Midbrain (tissue), 1 donor: ENCODE measurements at places on chromosomes 5 and 9.
A peak's percentile ranks its signal among the peaks of the same experiment; 100 is the strongest.

DNA sequence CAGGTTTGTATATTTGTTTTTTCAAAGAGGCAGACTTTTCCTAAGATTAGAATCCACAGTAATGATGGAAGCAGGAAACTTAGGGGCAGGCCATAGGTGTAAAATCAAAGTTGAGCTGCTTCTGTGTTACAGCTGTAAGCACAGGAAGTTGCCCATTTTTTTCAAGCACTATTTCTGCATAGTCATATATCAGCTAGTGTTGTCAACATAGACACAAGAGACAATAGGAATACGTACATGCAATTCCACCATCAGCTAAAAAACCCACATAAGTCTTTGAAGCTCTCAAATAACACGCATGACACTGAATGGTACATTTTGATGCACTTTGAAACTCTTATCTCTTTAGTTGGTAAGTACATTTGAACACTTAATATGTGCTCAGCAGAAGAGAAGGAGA is 20.2 kb upstream of the SMIM15 start:
- no peak for DNase-seq

GRCh38 chr5:177607452-177608192 is 7.7 kb downstream of the B4GALT7 start:
- DNase-seq: peak; percentile 67

DNA sequence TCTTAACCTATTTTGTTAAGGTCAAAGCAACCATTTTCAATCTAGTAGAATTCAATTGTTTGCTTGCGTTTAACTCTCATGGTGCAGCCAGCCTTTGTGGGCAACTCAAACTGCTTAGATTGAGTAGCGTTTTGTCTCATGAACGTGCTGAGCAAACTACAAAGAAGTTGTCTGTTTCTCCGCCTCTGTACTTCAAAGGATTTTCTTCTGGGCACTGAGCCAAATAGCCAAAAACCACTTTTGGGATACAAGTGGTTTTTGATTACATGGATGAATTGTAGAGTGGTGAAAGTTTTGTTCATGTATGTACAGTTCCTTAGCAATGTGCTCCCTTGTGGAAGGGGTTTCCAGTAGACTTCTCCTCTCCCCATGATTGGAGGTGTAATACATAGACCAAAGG is 122.9 kb downstream of the CFAP90 start:
- DNase-seq: no peak

DNA sequence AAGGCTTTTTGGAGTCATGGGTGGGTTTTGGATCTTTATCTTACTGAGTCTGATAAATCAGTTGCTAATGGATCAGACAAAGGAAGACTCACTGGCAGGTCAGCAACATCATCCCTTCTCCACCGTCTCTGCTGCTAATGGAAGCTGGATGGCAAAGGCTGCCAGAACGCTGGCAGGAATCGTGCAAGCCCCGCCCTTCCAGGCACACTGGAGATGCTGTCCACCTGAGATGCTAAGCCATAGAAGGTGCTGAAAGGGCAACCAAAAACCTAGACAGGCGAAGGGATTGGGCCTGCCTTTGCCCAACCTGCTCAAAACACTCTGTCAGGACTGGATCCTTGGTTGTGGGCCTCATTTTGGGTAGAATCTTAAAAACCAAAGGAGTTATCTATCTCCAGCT is 139.5 kb upstream of the FSTL4 start:
- DNase-seq: no peak

DNA sequence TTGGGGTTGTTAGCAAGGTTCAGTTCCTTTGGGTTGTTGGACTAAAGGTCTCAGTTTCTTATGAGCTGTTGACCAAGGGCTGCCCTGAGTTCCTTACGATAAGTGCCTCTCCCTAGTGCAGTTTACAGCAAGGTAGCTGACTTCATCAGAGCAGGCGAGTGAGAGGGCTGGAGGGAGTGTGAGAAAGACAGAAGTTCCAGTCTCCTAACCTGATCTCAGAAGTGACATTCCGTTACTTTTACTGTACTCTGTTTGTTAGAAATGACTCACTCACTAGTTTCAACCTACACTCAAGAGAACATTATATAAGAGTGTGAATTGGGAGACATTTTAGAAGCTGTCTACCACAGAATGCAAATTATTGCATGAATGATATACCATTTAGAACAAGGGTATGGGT is 21.2 kb upstream of the IL31RA start:
- DNase-seq: no peak

GRCh38 chr5:154771383-154771901 is 16.3 kb downstream of the LARP1 start:
- no peak for DNase-seq

- DNase-seq: no peak
Measured at GRCh38 chr5:76290321-76290757, 112.7 kb upstream of the IQGAP2 start.

GRCh38 chr5:146813346-146814157 is 65.0 kb downstream of the PPP2R2B start:
- DNase-seq: peak; percentile 17

DNA sequence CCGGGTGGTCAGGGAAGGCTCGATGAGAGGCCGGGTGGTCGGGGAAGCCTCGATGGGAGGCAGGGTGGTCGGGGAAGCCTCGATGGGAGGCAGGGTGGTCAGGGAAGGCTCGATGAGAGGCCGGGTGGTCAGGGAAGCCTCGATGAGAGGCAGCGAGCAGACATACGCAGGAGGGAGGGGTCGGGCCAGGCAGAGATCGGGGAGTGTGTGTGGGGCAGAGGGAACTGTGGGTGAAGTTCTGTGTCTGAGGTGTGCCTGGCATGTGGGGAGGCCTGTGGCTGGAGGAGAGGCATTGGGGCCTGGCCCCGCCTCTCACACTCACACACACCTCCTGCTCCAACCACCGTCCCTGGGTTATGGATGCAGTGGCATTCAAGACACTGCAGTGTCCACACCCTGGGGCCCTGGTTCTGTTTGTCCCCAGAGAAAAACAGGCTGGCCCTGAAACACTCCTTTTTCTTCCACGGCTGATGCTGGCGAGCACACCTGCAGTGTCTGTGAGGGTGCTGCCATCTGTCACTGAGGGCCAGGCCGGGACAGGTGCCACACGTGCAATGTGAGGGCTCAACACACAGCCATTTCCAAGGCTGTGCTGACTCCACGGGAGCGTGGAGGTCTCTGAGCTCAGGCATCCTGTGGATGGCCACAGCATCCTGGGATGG is 6.5 kb upstream of the PLEKHG4B start:
- DNase-seq: no peak

GRCh38 chr9:87515588-87516221 is 18.0 kb downstream of the DAPK1 start:
- no peak for DNase-seq

- no peak for DNase-seq
Measured at GRCh38 chr9:116087751-116088194, 65.8 kb upstream of the PAPPA start.

GRCh38 chr9:94984891-94985476 is 258.5 kb downstream of the AOPEP start:
- DNase-seq: no peak

- DNase-seq: no peak
Measured at GRCh38 chr5:174397206-174397605, 327.2 kb upstream of the MSX2 start.

GRCh38 chr5:124417196-124417595 is 329.2 kb downstream of the ZNF608 start:
- no peak for DNase-seq

DNA sequence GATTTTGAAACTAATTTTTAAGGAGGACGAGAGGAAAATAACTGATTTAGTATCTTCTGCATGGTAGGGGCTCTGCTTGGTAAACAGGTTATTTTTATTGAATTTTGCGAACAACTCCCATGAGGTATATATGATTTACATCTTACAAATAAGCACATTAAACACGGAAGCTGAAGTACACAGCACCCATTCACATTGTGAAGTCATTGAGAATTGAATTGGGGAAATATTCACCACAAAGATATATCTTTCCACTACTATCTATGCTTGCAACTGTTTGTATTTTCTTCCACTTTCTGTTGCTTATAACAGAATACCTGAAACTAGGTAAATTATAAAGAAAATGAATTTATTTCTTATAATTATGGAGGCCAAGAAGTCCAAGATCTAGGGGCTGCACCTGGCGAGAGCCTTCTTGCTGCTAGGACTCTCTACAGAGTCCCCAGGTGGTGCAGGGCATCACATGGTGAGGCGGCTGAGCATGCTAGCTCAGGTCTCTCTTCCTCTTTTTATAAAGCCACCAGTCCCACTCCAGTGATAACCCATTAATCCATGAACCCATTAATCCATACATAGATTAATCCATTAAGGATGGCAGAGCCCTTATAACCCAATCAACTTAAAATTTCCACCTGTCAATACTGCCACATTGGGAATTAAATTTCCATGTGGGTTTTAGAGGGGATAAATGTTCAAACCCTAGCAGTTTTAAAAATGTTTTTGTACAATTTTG is 79.0 kb upstream of the ZNF608 start:
- DNase-seq: no peak

DNA sequence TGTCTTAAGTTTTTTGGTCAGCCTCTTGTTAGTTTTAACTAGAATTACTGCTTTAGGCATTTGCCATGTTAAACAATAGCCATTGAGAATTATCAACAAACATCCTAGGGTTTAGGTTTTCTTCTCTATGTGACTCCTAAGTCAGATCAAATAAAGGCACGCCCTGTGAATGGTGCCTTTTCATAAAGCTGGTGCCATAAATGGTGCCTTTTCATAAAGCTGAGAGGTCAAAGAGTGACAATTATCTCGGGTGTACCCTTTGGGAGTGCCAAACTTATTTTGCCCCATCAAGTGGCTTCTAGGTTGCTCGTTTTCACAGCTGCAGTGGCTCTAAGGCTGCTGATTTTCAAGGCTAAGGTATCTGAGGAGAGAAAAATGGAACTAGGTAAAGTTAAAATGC is 391.6 kb downstream of the DMRTA1 start:
- no peak for DNase-seq

GRCh38 chr9:11755951-11756350 is 937.2 kb upstream of the TYRP1 start:
- DNase-seq: no peak

GRCh38 chr9:18668944-18669343 is 195.0 kb downstream of the ADAMTSL1 start:
- DNase-seq: no peak

- no peak for DNase-seq
Measured at GRCh38 chr5:56454219-56454862, 221.2 kb upstream of the ANKRD55 start.

DNA sequence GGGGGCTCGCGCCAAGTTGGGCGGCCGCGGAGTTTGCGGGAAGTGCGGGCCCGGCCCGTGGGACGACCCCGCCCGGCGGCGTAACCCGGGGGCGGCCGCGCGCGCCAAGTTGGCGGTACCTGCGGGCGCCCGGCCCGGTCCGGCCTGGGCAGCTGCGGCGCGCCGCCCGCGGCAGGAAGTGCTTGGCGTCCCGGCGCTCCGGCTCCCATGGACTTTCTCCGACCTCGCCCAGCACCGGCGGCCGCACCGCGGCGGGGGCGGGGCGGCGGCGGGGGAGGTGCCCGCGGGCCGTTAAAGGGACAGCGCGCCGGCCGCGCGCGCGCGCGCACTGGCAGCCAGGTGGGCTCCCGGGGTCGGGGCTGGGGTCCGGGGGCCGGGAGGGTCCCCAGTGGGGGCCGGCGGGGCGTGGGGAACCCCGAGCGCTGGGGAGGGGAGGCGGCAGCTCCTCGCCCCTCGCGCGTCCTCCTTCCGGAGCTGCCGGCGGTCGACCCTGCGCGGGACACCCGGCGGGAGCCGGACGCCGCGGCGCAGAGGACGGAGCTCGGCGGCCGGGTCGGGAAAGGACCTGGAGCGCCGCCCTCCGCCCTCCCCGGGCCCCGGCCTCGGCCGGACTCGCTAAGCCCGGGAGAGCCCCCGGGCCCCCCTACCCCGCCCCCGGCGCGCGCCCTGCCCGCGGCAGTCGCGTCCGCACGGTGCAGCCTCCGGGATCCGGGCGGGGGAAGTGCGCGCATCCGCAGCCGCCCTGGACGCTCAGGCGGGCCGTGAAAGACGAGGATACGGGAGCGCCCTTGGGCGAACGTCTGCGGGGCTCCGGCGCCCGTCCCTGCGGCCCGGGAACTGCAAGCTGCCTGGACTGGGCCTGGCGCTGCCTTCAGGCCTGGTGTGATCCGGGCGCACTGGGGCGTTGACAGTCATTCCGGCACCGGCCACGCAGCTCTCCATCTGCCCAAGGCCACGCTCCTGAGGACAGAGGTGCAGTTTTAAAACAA is at the start of gene NACC2:
Gene NACC2, minus strand, starts transcription at position 220 of the 989 bp plus-strand sequence. CDS start 44,768 bp downstream, outside the sequence.
- peak; percentile 25 for DNase-seq

DNA sequence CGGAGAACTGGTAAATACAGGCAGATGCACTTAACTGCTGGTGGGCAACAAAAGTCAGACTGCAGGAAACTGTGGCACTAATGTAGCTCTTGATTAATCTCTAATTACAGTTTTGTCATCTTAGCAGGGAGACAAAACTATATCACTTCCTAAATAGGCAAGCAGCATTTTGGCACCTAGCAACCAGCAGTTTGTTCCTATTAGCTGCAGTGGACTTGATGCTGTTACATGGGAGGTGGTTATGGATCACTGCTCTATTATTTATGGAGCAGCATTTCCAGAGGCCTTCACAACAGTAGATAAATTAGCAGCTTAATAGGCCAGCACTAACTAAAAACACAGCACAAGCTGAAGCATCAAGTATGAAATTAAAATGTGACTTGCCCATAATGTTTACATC is 518.3 kb upstream of the ITGA1 start:
- no peak for DNase-seq

GRCh38 chr9:107862881-107863280 is 373.3 kb upstream of the KLF4 start:
- no peak for DNase-seq

DNA sequence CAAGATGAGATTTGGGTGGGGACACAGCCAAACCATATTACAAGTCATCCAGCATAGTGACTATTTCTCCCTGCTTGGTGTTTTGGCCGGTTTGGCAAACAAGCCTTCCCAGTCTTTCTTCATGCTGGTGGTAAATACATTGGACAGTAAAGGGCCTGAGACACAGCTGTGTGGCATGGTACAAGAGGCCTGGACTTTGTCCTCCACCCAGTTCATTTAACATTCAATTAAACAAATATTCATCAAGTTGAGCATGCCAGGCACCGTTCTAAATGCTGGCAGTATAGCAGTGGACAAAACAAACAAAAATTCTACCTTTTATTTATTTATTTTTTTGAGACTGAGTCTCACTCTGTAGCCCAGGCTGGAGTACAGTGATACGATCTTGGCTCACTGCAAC is 62.7 kb upstream of the SLC28A3 start:
- no peak for DNase-seq

GRCh38 chr9:97385626-97386264 is 26.2 kb upstream of the TDRD7 start:
- DNase-seq: no peak

GRCh38 chr5:73126957-73127356 is 6.6 kb downstream of the TMEM171 start:
- DNase-seq: no peak

DNA sequence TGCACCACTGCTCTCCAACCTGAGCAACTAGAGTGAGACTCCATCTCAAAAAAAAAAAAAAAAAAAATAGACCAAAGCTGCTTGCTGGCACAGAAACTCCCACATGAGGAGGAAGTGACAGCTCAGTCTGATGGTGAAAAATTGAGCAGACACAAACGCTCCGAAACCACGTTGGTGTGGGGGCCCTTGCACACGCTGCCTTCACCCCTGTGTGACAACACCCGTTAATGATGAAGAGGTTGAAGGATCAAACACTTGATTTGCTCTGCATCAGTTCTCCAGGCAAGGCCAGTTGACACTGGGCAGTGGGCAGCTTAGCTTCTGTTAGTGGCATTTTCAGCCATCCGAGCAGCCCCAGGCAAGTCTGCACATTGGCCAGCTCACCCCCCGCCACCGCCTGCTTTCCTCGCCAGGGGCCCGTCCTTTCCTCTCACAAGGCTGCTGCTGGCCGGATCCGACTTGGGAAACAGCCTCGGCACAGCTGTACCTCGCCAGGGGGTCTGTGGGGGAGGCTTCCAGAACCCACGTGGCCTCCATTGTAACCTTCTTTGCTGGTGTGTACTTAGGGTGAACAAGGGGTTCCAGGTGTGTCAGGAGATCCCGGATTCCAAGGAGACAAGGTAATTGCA is 79.8 kb downstream of the COL27A1 start:
- no peak for DNase-seq
